Frontal cortex (tissue), 4 donors: ENCODE measurements at places on chromosomes 7 and 10. TPM values are rescaled to one million over a fixed set of nuclear protein-coding genes. Genes with fewer than 3 reads are reported as not detected.

GRCh38 chr7:17144322-17144721 lies 154.1 kb upstream of the AHR start:
- DNase-seq, result no peak

- no peak for DNase-seq
These were observed 40.5 kb upstream of the ACSL5 start for GRCh38 chr10:112333452-112333851.

- no peak for DNase-seq
These were observed 12.1 kb upstream of the LRRC18 start for GRCh38 chr10:48951707-48952106.

- no peak for DNase-seq
These were observed 2.0 kb downstream of the CALML3 start for GRCh38 chr10:5526691-5527331.

- no peak for DNase-seq
These were observed 44.4 kb downstream of the MCU start for GRCh38 chr10:72736176-72736827.

DNA sequence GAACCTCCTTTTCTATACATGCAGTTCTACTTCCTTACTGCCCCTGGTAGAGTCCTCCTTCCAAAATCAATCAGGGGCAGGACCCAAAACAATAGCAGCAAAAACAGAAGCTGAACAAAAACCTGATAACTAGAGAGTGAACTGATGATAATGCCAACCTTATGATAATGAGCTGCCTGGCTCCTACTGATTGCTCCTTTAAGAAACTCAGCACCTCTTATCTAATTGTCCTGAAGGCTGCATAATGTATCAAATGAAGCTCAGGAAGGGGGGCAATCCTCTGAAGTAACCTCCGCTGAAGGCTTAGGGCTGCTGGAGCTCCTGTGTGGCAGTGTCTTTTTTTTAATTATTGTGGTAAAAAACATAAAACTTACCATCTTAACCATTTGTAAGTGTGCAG lies 257.0 kb downstream of the PHTF2 start:
- DNase-seq, result no peak

DNA sequence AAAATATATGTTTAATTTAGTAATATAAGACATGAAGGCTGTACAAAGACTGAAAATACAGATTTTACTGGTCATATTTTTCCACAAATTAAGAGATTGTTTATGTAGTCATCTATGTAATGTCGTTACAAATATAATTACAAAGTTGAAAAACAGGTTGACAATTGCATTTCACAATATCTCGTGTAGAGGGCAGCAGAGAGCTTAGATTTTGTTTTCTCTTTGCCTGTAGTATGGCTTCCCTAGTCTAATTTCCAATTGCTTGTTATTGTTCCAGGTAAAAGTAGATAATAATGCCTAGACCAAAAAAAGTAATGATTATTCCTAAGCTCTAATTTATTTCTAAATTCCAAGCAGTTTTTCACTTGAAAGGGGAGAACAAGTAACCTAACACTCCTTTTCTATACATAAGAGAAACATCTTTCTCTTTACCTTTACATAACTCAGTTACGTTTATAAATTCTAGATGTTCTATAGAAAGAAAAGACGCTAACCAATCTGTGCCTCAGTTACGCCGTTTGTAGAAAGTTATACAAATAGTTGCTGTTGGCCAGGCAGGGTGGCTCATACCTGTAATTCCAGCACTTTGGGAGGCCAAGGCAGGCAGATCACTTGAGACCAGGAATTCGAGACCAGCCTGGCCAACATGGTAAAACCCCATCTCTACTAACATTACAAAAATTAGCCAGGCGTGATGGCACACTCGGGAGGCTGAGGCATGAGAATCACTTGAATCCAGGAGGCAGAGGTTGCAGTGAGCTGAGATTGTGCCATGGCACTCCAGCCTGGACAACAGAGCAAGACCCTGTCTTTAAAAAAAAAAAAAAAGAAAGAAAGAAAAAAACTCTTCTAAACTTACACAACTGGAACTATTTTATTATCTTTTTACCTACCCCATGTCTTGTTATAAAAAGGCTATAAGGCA lies 30.0 kb downstream of the NET1 start:
- DNase-seq, result peak; percentile 49

DNA sequence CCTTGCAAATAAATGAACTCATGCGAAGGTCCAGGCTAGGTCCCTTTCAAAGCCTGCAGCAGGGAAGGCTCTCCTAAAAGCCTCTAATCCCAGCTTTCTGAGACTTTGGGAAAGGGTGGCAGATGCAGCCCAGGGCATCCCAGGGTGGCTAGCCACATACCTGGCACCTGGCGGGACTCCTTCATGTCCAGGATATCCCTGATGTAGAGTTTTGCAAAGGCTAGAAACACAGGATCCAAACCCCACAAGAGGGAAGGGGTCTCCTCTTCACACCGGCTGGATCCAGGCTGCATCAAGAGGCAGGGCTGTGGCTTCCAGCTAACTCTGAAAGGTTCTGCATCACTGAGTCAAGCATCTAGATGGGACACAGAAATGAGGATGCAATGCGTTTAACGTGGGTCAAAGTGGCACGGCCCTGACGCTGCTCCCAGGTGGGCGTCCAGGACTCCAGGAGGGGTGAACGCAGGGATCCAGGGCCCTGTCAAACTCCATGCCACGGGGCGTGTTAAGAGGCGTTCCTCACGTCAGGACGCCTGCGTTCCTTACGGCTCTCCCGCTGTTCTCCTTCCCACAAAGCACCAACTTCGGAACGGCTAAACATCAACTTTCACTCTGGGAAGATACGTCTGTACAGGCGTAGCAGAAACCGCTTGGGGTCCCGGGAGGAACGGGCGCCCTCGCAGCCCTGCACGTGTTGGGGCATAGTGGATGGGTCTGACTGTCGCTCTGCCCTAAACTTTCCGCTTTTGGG lies 507 bp downstream of the STN1 start:
- no peak for DNase-seq

DNA sequence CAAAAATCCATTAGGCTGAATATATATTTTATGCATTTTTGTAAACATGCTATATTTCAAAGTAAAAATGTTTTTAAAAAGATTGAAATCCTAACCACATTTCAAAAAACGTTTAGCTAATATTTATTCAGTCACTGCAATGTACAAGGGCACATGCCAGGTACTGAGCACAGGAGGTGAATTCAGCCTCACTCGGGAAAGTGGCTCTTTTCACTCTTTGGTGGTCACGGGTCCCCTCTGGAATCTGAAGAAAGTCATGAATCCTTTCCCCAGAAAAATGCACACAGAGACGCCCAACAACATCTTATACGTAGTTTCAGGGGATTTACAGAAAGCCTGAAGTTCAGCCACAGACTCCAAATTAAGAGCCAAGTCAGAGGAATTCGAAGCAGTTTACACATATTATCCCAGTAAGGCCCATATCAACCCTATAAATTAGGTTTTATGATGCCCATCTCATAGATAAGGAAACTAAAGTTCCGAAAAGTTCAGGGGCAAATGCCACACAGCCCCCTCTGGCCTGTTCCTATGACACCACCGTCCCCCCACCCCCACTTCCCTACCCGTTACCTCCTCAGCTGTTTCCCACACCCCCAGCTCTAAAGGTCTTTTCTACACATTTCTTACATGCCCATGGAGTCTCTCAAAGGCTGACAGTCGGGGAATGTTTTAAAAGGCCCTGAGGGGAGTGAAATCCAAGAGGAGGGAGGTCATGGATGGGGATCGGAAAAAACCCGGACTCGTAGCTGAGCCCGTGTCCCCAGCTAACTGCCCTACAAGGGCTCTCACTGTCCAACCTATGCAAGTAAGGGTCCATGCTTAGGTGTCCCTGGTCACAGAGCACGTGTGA lies 9.6 kb upstream of the SVOPL start:
- DNase-seq, result no peak

WDR86 gene
- 49.7 TPM for total RNA-seq

FAM241B gene
- total RNA-seq, result 13.9 TPM

NDUFB8 gene
- total RNA-seq, result 132 TPM

LRIT1 gene
- not detected for total RNA-seq
